Stimulated activated CD4-positive, alpha-beta T cell treated with anti-CD3 and anti-CD28 coated beads, TNF-alpha, amount 100 ng/mL, for 48 hours (primary cell): ENCODE measurements at places on chromosomes 13 and 19.

DNA sequence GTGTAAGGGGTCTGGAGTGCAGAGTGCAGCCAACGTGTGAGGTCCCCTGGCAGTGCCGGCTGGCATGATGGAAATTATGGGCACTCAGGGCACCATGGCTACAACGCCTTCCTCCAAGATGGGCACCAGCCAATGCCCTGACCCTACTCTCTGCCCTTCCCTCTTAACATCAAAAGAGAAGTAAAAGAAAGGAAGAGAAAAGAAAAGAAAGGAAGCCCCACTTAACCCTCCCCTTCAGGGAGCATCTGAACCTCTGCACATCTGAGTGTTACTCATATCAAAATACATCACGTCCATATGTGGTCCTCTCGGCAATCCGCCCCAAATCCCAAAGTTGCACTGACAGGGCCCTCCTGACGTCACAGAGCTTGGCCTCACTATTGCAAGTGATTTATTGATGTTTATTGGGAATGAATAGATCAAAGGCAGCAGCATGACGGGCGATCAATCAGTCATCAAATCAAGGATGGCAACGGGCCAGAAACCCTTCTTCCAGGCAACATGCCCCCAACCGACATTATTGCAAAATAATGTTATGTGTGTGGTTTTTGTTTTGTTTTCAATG lies 1.3 kb downstream of the TSHZ3 start:
- DNase-seq, result no peak

DNA sequence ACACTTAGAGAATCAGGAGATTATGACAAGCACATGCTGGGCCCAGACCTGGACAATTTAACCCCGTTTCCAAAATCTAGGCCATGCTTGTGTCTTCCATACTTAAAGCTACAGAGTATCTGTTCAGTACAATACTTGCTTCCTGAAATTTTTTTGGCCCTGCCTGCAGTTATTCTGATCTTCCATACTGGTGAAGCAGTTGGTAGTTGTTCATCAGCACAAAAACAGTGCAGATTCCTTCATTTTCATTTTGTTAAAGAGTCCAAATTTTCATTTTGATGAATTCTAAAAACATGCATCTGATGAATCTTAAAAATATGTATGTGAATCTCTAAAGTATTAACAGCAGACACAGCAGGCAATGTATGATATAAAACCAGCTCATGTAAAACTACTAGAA lies 49.2 kb downstream of the POLR1D start:
- no peak for DNase-seq

DNA sequence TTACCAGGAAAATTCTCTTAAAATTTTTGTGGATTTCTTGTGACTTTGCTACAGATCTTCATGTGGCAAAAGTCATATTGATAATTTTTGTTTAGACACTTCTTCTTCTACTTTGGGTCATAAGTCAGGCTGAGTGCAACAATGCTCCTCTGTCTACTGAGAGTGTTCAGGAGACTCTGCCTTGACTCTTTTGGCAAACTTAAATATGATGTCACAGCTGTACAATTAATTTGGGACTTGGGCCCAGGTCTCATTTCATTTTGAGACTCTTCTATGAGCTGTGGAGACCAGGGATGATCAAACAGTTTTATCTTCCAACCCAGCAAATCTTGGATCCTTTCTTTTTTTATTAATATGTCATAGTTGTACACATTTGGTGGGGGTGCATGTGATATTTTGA lies 19.7 kb upstream of the IPO5 start:
- no peak for DNase-seq

- DNase-seq, result no peak
Observed at GRCh38 chr13:44007451-44007850, 127.7 kb downstream of the LACC1 start.

GRCh38 chr13:53411463-53411862 lies 382.9 kb downstream of the OLFM4 start:
- DNase-seq, result no peak

DNA sequence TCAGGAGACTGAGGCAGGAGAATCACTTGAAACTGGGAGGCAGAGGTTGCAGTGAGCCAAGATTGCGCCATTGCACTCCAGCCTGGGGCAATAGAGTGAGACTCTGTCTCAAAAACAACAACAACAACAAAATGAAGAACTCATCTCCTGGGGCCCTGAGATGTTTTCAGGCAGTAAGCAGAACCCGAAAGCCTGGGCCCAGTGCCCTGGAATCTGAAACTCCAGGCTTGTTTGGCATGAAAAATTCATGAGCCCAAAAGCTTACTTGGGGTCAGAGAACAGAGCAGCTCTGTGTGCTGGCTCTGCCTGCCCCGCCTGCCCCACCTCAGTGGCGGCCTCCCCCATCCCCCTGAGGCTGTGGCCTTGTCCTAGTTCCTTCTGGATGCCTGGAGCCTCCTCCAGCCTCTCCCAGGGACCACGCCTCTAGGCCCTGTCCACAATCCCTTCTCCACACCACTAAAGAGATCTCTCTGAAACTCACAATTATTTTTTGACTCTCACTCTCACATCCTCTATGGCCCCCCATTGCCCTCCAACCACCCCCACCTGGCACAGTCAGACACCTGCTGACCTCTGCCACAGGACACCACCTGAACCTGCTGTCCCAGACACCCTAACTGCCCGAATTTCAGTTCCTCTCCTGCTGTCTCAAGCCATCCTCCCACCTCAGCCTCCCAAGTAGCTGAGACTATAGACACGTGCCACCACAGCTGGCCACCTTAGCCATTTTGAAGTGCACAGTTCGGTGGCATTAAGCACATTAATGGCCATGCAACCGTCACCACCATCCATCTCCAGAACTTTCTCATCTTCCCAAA lies 6.9 kb upstream of the AP1M2 start:
- DNase-seq, result no peak
